ENCODE measurements at places on chromosomes 5 and 9.

DNA sequence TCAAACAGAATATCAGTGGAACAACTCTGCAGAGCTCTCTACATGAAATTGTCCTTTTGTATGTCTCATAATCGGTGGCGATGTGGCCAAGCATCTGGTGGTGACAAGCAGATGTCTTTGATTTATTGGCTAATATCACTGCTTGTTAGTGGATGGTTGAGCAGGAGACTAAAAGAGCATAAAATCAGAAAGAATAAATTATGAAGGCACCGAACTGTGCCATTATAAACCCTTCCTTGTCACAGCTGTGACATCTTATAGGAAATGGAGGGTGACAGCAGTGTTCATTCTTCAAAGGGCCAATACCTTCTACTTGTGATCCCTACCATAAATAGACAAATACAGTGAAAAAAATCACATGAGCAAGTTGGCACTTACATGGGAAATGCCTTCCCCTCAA, 1404.3 kb downstream of the MAT2B start:
- DNase-seq = peak; percentile 43

DNA sequence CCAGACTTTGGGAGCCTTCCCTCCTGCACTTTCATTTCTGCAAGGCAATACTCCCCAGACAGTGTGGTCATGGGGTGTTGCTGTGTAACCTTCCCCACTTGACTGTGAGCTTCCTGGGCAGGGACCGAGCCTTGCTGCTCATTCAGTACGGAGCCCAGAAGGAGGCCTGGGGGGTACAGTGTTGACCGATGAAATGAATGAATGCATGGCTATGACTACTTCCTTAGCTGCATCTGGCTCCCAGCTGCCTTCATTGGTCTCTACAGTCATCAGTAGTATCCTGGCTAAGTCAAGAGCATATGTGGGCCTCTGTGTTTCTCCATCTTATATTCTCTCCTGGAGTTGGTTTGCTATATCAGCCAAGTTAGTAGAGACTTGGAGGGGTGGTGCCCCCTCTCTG, 9.9 kb downstream of the FRMPD1 start:
- no peak for DNase-seq

DNA sequence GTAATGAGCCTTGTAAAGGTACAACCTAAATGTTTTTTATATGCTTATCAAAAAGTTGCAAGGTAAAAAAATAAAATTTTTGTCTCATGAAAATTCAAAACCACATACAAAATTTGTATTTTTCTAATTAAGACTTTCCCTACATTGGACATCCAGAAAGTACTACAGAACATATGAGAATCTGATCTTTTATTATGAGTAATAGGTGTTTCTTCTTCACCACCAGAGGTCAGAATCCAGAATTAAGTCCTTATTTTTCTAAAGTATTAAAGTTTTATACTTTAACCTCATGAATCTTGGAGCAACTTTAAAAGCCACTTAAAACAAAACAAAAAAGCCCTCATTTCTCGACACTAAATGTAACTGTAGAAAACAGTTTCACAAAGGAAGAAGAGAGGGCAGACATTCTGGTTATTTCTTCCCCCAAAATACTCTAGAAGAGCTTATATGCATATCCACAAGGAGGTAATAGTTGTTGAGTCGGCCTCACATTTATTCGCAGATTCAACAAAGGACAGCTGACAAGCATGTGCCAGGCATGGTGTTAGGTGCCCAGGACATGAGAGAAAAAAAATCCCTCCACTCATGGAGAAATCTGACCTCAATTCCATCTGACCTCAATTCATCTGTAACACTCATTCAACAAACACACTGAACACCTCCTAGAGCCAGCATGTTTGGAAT, 69.3 kb downstream of the MLLT3 start:
- DNase-seq = no peak

GRCh38 chr5:82164176-82164976, 113.8 kb downstream of the RPS23 start:
- no peak for DNase-seq

- no peak for DNase-seq
Measured at GRCh38 chr9:128375865-128376264, 4.7 kb downstream of the URM1 start.

DNA sequence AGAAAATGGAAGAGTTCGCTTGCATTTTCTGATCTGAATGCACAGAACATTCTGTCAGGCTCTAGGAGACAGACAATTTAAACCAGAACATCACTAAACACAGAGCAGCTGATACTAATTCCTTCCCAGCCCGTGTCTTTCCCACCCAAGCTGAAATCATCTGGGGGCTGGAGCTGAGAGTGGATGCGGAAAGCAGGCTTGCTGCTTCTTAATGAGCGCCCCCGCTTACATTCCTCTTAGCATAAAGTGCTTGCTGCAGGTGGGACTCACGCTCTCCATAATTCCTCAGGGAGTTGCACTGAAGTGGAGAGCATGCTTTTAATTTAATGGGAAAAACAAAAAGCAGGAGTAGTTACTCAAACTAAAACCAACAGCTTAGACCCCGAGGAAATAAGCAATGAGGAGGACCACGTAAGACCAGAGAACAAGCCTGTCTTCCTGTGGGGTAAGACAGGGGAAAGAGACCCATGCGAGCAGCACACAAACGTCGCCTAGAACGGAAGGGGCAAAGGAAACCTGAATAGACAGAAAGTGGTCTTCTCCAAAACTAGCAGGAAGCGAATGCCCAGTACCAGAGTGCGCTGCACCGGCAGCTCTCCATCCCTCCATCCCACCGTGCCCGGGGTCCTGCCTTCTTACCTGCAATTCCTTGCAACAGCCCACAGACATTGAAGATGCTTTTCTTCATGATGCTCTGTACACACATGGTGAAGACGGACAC, 139.3 kb downstream of the LHFPL2 start:
- peak; percentile 50 for DNase-seq

DNA sequence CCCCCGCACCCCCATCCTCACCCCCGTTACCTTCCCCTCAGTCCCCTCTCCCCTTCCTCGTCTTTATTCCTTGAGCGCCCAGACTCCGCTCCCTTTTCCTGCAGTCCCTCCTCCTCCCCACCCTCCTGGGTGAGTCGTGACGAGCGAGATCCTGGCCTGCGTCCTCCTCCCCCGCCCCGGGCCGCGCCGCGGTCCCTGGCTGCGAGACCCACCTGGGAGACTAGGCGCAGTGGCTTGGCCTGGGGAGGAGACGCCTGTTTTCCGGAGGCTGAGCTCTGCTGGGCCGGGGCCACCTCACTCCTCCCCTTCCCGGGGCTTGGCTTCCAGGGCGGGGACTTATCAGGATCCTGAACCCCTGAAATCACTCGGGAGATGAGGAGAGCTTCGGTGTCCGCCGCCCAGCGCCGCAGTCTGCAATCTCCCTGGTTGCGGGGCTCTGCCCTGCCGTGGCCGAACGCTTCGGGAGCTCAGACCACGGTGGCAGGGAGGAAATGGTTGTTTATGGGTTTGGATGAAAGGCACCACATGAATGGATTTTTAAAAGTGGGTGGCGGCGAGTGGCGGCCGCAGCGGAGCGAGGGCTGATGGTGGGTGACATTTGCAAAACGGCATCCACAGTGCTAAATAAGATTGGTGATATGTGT, 984 bp downstream of the STXBP1 start:
- DNase-seq = peak; percentile 78

DNA sequence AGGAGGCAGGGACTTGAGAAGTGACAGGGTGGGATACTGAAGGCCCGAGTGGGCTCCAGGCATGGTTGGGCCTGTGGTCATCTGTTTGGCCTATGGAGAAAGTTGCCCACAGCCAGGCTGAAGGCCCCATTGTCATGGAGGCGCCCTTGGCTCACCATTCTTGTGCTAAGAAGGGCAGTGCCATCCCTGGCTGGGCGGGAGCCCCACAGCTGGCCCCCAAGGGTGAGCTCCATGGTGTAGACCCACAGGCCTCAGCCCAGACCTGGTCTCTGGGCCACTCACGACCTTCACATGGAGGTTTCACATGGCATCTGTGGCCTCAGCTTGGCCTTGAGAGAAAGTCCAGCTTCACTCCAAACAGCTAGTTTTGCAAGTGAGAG, 34.3 kb upstream of the PRDM12 start:
- no peak for DNase-seq

GRCh38 chr5:35266276-35266675, 36.0 kb upstream of the PRLR start:
- DNase-seq = no peak

GRCh38 chr5:41840251-41840650, 30.0 kb downstream of the OXCT1 start:
- no peak for DNase-seq

GRCh38 chr5:133079048-133079447, 27.2 kb downstream of the HSPA4 start:
- DNase-seq = no peak

DNA sequence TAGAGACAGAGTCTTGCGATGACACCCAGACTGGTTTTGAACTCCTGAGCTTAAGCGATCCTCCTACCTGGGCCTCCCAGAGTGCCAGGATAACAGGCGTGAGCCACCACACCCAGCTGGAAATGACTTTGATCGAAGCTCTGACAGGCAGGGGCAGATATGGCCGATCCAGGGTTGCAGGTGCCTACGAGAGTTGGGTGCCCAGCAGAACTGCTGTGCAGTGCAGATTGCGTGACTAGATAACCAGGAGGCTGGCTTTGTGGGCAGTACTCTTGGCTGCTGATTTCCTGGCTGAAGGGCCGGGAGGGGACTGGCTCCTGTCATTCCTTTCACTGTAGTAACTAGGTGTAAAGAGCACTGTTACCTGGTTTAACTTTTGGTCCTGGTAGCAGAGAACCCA, 11.8 kb downstream of the TBC1D13 start:
- no peak for DNase-seq

GRCh38 chr9:134066913-134067851, 644 bp downstream of the BRD3 start:
- peak; percentile 73 for DNase-seq

DNA sequence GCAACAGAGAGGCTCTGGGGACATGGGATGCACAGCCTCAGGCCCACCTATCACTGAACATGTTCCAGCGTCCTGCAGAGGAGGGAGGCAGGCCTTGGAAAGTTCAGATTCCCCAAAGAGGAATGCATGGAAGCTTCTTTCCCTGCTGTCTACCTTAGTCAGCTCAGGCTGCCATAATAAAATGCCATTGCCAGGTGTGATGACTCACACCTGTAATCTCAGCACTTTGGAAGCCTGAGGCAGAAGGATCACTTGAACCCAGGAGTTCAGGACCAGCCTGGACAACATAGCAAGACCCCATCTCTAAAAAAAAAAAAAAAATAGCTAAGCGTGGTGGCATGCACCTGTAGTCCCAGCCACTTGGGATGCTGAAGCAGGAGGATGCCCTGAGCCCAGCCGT, 24.5 kb upstream of the TOR1B start:
- DNase-seq = no peak

GRCh38 chr9:93258818-93259489, 75.0 kb downstream of the WNK2 start:
- DNase-seq = no peak

GRCh38 chr5:95398989-95399388, 7.8 kb downstream of the FAM81B start:
- DNase-seq = no peak

DNA sequence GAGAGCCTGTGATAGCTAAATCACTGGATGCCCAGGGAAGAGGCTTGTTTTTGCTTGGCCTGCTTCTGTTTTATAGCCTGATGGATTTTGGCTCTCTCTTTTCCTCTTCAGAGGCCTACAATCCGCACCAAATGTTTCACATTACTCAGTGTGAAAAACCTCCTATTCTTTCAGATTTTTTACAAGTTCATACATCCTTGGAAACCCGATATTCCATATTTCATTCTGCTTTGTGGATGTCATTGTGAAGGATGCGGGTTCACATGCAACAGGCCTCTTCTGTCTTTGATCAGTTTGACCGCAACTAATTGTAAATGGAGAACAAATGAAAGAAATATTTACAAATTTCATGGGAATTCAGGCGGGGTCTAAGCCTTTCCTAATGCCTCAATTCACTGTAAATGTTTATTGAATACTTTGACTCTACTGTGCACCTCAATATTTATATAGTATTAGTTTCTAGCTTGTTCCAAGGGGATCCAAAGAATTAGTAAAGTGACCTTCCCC, 269.9 kb downstream of the DMRT2 start:
- DNase-seq = no peak

GRCh38 chr5:175864296-175864695, 7.1 kb upstream of the CPLX2 start:
- DNase-seq = no peak

DNA sequence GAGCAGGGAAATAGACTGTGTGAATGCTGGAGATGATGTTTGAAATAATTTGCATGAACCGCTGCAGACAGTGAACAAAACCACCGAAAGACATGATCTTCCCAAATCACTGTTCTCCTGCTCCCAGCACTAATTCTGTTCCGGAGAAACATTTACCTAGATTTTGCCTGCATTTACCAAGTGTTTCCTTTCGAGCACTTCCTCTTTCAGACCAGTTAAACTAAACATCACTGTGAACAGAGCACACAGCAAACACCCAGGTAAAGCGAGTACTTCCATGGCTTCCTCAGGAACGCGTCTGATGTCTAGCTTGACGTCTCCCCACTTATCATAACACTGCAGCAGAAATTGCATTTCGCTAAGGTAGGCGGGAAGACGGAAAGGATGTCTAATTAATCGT, 45.1 kb upstream of the PTCH1 start:
- DNase-seq = no peak

- no peak for DNase-seq
Measured at GRCh38 chr5:178624631-178625546, 2.0 kb downstream of the CLK4 start.

GRCh38 chr5:140040358-140040757, 2.7 kb downstream of the NRG2 start:
- DNase-seq = no peak

GRCh38 chr9:126606483-126606870, 7.3 kb upstream of the LMX1B start:
- no peak for DNase-seq

GRCh38 chr9:15240927-15241326, 66.1 kb downstream of the TTC39B start:
- DNase-seq = peak; percentile 44

DNA sequence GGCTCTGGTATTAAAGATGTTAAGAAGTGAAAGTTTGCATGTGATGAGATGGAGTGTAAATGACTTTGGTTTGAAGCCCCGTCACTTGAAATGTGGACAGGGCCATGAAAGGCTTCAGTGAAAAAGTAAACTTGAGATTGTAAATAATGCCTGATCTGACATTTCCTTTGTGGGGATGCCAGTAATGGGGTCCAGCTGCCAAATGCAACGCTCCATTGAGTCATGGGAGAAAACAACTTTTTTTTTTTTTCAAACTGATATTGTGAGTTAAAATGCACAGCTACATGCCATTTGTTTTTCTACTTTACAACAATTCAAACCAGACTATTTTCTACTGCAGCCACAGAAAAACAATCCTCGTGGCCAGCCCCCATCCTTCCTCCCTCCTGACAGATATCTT, 327.0 kb upstream of the TNC start:
- peak; percentile 9 for DNase-seq

GRCh38 chr9:8362250-8362649, 562.7 kb upstream of the DMAC1 start:
- DNase-seq = no peak

GRCh38 chr5:172412724-172413286, 41.5 kb downstream of the SH3PXD2B start:
- no peak for DNase-seq

DNA sequence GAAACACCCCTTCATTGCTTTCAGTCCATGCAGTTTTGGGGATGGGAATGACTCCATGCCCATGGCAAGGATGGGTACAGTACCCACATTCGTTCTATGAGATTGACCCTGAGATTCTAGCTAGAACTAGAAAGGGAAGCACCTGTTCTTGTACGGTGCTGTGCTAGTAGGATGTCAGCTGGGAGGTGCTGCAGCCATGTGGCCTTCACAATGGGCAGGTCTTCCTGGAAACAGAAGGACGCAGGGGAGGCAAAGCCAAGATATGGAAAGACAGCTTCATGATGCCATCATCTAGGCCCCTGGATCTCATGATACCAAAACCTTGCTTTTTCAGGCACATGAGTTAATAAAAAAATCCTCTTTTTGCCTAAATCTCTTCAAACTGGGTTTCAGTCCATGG, 10.5 kb upstream of the FGF1 start:
- no peak for DNase-seq

All from NCI-H1417 (cell line).